EL (cell line): ENCODE measurements at places on chromosomes 16 and 17.

- DNase-seq, result no peak
These were observed 83.7 kb downstream of the N4BP1 start for GRCh38 chr16:48526058-48526957.

GRCh38 chr17:77819497-77819896 is 139.0 kb upstream of the TNRC6C start:
- DNase-seq, result no peak

GRCh38 chr17:15981646-15982580 is 17.6 kb downstream of the ZSWIM7 start:
- DNase-seq, result peak; percentile 71

GRCh38 chr16:47069313-47069712 is 74.4 kb downstream of the NETO2 start:
- DNase-seq, result no peak

- no peak for DNase-seq
These were observed 27.1 kb downstream of the HOXB1 start for GRCh38 chr17:48503747-48504146.

GRCh38 chr17:59666235-59666634 is 41.0 kb downstream of the PTRH2 start:
- DNase-seq, result no peak

DNA sequence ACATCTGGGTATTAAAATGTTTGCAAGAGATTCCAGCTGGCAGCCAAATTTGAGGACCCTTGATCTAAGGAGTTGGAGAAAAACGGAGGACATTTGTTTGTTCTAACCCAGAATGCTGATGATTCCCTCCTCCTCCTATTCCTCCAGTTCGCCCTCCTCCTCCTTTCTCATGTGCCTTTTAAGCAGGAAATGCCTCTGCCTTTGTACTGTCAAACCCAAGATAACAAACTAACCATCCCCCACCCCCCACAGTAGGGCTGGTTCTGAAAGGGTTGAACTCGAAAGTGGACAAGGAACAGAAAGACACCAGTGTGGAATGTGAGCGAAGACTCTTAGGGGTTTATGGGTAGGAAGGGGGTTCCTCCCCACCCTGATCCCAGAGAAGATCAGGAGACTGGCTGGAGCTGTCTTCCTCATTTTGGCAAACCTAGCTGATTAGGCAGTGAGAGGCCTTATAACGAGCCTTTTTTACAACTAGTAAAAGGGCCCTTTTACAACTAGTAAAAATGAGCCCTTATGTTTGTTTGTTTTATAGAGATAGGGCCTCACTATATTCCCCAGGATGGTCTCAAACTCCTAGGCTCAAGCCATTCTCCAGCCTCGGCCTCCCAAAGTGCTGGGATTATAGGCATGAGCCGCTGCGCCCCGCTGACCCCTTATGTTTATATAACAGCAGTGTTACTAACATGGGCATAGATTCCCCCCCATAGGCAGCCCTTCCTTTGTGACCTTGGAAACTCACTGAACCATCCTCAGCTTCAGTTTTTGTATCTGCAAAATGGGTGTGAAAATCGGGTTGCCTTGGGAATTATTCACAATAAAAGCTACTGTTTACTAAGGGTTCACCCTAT is 975 bp downstream of the CHD9 start:
- DNase-seq, result peak; percentile 76

DNA sequence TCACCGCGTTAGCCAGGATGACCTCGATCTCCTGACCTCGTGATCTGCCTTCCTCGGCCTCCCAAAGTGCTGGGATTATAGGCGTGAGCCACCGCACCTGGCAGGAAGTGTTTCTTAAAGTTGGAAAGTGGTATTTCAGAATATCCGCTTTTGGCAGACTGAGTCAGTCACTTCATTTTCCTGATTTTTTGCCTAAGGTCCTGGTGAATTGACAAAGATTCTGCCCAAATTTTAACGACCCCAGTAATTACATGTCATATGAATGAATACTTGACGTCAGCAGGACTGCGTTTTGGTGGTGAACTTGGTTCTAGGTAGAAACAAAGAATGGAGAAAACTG is 4.5 kb upstream of the BRCA1 start:
- no peak for DNase-seq

DNA sequence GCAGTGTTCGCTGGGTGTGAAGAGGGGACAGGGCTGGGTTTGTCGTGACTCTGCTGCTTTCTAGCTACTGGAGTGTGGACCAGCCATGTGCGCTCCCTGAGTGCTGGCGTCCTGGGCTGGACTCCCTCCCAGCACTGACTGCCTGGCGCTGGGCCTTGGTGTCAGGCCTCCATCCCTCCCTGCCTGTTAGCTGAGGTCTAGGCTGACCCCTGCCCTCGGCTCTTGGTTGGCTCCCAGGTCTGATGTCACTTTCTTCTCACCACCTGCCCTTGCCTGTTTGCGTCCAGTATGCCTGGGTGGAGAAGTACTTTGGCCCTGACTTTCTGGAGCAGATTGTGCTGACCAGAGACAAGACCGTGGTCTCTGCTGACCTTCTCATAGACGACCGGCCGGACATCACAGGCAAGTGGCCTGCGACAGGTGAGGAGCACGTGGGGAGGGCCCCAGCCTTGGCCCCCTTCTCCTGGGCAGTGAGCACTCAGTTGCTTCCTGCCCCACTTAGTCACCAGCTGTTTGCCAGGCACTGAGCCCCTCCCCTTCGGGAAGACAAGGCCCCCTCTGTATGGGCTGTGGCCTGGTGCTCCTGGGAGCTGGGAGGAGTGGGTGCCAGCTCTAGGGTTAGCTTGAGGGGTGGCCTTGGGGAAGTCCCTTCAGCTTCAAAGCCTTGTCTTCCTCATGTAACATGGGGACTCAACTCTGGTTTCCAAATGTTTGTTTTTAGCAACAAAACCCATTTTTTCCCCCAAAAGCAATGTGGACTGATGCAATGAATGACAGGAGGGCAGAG is 41.5 kb downstream of the NT5M start:
- DNase-seq, result no peak

DNA sequence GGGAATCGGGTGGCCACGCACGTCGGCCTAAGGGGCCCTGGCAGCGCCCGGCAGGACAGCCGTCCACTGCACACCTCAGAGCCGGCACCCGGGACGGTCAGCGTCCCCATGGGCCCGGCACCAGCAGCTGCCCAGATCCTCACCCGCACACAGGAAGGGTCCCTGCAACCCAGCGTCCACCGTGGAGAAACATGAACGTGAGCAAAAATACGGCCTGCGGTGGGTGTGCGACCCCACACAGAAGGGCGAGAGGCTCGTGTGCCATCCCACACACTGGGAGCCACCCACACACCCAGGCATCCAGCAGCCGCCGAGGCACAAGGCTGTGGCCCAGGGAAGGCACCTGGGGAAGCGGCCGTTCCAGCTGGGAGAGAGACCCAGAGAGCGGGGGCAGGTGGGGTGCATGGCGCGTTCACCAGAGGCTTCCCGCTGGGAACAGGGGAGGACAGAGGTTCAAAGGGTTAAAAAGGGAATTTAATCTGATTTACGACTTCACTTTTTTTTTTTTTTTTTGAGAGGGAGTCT is 6.4 kb downstream of the PIEZO1 start:
- DNase-seq, result no peak

DNA sequence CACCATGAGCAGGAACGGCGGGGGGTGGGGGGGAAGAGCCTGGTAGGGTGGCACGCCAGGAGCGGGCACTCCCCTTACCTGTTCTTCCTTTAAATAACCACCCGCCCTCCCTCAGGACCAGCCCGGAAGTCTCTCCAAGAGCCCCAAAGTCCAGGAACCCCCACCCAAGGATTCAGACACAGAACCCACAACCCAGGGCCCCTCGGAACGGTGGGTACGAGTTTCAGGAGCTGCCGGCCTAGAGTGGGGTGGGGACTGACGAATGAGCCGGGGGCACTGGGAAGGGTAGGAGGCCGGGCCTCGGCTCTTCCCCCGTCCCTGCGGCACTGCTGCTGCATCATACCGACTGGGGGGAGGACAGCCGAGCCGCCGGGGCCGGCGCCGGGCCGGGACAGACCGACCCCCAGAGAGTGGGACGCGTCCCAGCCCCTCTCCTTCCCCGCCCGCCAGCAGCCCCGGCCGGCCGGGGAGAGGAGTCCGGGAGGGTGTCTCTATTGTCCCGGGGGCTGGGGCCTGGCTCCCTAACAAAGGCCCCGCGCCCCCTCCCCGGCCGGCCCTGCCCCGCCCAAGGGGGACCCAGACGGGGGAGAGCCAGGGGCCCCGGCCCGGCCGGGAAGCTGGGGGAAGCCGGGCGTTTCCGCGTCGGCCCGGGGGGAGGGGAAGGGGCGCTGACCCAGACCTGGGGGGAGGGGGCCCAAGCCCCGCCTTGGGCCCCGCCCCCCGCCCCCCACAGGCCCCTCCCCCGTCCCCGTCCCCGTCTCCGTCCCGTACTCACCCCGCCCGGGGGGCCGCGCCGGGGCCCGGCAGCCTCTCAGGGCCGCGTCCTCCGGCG is 747 bp downstream of the ATXN7L3 start:
- peak; percentile 60 for DNase-seq

DNA sequence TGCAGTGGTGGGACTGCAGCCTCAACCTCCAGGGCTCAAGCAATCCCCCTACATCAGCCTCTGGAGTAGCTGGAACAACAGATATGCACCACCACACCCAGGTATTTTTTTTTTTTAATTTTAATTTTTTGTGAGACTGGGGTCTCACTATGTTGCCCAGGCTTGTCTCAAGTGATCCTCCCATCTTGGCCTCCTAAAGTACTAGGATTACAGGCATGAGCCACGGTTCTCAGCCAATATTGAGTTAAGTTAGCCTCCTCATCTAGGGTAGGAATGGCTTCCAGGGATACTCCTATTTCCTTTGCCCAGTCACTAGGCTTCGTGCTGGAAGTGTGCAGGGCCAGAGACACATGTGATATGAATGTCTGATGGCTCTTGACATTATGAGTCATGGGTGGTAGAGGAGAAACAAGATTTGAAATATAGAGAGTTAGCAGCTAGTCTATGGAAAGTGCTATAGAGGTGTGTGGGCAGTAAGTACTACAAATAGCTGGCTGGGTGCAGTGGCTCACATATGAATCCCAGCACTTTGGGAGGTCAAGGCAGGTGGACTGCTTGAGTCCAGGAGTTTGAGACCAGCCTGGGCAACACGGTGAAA is 8.0 kb upstream of the HES7 start:
- DNase-seq, result peak; percentile 59

DNA sequence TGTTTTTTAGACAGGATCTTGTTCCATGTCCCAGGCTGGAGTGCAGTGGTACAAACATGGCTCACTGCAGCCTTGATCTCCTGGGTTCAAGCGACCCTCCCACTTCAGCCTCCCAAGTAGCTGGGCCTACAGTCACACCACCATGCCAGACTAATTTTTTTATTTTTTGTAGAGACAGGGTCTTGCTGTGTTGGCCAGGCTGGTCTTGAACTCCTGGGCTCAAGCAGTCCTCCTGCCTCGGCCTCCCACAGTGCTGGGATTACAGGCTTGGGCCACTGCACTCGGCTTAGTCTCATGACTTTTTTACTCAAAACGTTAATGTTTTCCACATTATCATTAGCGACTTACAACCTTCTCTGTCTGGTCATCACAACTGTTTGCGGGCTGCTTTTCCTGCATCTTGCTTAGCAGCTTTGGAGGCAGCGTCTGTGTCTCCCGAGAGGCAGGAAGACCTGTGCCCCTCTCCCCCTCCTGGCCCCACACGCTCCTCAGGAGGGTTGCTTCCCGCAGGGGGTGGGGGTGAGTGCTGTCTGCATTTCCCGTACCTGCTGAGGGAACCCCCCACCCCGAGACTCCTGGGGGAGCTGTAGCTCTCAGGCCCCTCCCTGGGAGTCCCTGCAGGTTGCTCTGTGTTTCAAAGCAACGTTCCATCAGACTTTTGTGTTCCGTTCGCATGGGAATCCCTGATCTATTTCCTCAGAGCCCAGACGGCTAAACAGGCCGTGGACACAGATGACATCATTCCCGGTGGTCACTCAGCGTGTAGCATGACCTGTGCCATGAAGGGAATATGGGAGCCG is 52.6 kb downstream of the PGS1 start:
- no peak for DNase-seq

DNA sequence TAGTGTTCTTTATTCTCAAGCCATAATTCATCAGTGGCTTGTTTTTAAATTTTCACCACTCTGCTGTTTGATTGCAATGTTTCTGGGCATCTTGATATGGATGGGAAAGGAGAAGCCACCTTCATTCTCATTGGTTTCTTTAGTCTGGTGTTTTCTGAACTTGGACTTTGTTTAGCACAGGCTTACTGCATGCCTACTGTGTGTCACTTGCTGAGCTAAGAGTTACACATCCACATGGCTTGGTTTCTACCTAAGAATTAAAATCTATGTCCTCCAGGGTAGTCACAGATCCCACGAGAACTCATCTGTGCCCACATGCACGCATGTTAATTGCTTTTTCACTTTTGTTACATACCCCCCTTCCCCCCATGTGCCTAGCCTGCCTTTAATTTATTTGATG is 4.6 kb downstream of the CMIP start:
- DNase-seq, result no peak

DNA sequence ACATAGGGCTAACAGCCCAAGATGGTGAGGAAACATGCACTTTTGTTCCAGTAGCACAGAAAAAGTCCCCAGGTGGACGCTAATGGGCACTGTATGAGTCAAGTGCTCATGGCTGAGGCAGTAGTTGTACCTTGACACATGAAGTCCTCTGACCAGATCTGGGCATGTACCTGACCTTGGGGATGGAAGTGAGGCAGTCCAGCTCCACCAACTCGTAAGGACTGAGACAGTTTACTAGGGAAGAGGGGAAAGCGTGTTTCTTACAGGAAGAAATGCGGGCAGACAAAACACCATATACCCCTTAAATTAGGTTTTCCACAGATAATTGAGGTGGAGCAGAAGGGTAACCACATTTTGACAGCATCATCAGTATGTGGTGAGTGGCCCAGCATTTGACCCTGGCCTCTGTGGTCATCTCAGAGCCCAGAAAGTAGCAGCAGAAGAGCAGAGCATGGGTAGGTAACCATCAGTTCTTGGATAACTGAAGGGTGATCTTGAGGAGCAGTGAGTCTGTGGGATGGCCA is 32.4 kb upstream of the METTL9 start:
- no peak for DNase-seq

GRCh38 chr17:41998497-41998896 is 18.7 kb downstream of the DNAJC7 start:
- DNase-seq, result no peak

DNA sequence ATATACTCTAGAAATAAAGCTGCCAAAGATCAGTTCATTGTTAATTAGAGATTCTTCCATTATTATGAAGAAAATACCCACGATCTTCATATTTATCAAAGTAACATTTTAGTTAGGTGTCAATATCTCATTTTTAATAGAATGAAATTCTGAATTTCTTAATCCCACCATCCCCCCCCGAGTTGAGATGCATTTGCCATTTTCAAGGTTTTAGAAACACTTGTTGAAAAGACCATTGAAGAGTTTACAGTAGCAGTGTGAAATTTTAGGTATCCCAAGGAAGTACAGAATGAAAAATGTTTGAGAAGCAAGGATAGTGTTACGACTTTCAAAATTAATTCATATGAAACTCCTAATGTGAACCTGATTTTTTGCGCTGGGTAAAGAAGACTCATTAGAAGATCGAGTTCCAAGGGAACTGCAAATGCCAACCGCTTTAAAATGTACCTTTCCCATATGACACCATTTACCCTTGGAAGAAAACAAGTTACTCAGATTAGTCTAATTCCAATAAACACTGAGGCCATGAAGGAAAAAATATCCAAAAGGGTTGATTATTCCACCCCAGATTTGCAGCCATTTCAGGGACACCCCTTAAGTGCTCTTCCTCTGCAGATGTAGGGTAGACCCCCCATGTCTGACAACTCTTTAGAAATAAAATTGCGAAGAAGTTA is 731 bp downstream of the IKZF3 start:
- DNase-seq, result no peak
